ENCODE measurements at places on chromosomes 4 and X.

- no peak for DNase-seq
Measured at GRCh38 chr4:40525752-40526598, 103.7 kb downstream of the RBM47 start.

DNA sequence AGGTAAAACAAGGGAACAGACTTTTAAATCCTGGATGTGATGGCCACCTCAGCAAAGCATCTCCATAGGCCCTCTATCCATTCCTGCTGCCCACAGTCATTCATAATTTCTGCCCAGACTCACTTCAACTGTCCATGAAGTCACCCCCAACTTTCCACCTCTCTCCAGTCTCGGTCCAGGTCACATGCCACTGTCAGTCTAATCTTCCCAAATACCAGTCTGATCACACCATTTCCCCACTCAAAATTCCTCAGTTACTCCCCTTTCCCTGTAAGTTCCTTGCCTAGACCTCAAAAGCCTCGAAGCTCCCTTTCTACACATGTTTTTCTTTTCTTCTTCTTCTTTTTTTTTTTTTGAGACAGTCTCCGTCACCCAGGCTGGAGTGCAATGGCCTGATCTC lies 51.2 kb upstream of the HOPX start:
- DNase-seq = no peak

DNA sequence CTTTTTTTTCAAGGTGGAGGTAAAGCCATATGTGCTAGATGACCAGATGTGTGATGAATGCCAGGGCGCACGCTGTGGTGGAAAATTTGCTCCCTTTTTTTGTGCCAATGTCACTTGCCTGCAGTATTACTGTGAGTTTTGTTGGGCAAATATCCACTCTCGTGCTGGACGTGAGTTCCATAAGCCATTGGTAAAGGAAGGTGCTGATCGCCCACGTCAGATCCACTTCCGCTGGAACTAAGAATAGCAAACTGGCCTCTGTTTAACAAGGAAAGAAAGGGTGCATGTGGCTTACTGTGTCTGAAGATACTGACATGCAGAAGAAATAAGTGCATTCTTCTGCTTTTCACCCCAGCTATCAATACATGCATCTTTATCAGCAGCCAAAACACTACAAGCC lies 63.9 kb downstream of the CPEB2 start:
- no peak for DNase-seq

- no peak for DNase-seq
Measured at GRCh38 chrX:69100478-69100877, 64.8 kb downstream of the PJA1 start.

GRCh38 chrX:10747975-10748374 lies 127.6 kb upstream of the MID1 start:
- DNase-seq = no peak

GRCh38 chrX:17705211-17705610 lies 32.1 kb upstream of the SCML1 start:
- no peak for DNase-seq

Data from NCI-H446 (cell line).